HL-60 (cell line): ENCODE measurements at places on chromosomes 11 and 22.

- DNase-seq: no peak
Measured at GRCh38 chr22:20526628-20527355, 19.4 kb downstream of the MED15 start.

GRCh38 chr11:61168042-61168688 is 6.9 kb upstream of the VPS37C start:
- no peak for DNase-seq

- DNase-seq: no peak
Measured at GRCh38 chr11:83778596-83778995, 492.4 kb upstream of the CCDC90B start.

- no peak for DNase-seq
Measured at GRCh38 chr11:66718320-66718971, 10.6 kb downstream of the SPTBN2 start.

DNA sequence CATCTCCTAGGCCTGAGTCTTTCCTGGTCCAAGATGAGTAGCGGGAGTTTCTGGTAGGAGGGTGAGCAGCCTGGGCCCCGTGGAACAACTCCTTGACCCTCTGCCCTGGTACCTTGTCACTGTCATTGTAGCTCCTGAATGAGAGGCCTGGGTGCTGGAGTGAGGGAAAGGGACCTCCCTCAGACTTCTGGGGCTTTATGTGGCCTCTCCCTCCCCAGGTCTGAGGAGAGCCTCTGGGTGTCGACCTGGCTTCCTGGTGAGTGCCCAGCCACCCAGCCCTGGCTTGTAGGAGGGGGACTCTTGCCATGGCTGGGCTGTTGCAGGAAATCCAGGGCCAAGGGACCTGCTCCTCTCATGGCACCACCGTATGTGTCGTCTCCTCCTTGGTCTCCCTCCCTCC is 3.9 kb downstream of the P2RY2 start:
- no peak for DNase-seq

DNA sequence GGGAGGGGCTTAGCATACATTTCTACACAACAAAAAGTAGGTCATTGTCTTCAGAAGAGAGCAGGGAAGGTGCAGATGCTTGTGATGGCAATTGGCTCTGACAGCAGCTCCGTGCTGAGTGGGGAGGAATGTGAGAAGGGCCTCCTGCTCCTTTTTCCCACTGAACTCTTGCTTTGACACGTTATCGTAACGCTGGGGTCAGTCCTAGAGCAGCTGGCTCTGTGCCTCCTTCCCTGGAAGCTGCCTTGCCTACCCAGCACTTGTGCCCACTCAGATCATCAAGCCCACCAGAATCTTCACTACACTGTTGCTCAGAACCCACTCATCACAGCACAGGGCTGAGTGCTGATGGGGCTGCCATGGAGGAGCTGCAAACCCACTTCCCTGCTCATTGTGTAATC is 14.9 kb upstream of the NAV2 start:
- no peak for DNase-seq

DNA sequence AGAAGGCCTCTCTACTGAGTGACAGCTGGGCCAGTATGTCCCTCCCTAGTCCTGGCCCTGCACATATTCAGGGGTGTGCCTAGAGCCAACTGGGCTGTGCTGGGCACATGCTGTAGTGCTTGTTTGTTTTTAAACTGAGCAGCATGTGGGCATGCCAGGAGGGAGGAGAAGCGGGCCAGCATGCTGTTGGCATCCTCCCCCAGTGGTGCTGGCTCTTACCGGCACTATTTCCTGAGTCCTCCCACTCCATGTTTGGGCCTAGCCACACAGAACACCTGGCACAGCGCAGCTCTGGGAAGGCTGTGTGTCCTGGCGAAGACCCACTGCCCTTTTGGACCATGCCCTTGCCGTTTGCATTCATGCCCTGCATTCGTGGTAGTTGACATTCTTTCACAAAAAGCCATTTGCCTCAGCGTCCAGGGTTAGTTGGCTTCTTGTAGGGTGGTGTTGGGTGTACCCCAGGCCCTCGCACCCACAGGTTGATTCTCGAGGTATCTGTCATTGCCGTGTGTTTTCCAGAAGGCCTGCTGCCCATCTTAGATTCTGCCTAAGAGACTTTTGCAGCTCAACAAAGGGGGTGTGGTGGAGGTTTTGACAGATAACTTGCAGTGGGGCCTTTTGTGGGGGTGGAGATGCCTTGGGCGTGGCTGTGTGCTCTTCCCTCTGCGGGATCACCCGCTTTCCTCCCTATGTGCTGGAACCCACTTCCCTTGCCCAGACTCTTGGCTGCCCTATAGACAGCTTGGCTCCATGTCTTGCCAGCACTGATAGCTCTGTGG is 13.6 kb downstream of the DGCR8 start:
- DNase-seq: no peak

- DNase-seq: no peak
Measured at GRCh38 chr11:66887526-66887925, 30.7 kb downstream of the LRFN4 start.

DNA sequence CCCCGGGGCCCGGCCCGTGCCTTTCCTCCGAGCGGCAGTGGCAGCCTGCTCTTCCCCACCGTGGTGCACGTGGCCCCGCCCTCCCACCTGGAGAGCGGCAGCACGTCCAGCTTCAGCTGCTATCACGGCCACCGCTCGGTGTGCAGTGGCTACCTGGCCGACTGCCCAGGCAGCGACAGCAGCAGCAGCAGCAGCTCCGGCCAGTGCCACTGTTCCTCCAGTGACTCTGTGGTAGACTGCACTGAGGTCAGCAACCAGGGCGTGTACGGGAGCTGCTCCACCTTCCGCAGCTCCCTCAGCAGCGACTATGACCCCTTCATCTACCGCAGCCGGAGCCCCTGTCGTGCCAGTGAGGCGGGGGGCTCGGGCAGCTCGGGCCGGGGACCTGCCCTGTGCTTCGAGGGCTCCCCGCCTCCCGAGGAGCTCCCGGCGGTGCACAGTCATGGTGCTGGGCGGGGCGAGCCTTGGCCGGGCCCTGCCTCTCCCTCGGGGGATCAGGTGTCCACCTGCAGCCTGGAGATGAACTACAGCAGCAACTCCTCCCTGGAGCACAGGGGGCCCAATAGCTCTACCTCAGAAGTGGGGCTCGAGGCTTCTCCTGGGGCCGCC is 11.9 kb downstream of the C22orf31 start:
- DNase-seq: no peak

- no peak for DNase-seq
Measured at GRCh38 chr11:35089666-35090065, 49.3 kb upstream of the CD44 start.

GRCh38 chr22:46150655-46151477 is 540 bp downstream of the PPARA start:
- no peak for DNase-seq

DNA sequence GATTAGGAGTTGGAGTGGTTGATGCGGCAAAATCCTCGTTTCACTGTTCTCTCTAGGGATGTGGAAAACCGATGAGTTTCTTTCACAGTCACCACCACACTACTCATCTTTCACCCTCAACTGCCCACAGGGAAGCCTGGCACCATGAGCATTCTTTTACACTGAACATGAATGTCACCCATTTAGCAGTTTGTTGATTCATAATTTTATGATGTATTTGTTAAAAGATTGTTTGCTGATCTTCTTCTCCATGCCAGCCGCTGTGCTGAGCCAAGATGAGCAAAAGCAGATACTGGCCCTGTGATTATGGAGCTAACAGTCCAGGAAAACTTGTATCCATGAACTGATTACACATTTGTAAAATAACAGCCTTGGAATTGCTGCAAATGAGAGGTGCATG is 3.9 kb upstream of the SCGB1D2 start:
- DNase-seq: no peak

DNA sequence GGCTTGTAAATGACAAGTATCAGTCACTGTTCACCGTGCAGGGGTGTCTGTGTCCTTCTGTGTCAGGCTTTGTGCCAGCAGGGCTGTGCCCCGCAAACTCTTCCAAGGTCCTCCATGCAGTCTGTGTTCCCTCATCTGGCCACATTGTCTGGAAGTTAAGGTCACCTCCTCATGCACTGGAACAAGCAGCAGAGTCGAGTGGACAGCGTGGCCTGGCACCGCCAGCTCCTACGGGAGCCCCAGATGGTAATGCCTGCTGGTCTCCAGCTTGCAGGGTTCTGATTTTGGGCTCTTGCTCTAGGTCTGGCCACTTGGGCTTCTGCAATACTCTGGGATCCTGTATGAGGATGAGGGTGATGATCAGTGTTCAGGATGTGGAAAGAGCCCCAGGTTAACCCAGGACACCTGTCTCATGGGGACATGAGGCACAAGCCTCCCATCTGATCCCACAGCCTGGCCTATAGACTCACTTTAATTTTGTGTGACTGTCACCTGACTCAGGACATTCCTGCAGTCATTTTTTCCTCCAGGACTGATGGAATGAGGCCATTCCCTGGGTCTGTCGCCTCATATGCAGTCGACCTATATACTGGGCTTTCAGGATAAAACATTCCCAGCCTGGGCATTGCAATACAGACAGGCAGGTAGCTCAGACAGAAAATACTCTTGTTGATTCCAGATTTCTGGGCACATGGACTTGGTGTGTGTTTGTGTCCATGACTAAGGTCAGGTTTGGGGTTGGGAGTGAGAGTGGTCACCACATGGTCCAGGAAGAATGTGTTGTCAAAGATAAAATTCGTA is 106.3 kb upstream of the TOP3B start:
- DNase-seq: no peak

- no peak for DNase-seq
Measured at GRCh38 chr11:117554601-117555333, 227.1 kb downstream of the CEP164 start.

GRCh38 chr11:46528445-46529094 is 65.3 kb downstream of the AMBRA1 start:
- DNase-seq: no peak
